ENCODE measurements at places on chromosomes 7 and 10.

DNA sequence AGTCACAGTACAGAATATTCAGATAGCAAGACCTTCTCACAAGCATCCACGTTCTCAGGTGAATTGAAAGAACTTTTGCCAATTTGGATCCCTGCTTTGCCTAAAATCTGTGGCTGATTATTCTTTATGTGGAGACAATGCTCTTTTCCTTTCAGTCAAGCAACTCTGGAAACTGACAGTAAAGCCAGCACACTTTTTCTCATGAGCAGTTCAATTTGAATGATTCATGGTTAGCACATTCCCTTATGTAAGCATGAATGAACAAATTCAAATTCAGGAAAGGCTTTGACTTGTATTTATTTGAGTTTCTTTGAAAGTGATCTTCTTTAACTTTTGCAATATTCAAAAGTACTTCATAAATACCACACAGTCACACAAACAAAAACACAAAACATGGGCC is 57.6 kb downstream of the MEOX2 start:
- no peak for DNase-seq

- DNase-seq: no peak
Measured at GRCh38 chr10:72333112-72334015, 21.4 kb downstream of the DNAJB12 start.

DNA sequence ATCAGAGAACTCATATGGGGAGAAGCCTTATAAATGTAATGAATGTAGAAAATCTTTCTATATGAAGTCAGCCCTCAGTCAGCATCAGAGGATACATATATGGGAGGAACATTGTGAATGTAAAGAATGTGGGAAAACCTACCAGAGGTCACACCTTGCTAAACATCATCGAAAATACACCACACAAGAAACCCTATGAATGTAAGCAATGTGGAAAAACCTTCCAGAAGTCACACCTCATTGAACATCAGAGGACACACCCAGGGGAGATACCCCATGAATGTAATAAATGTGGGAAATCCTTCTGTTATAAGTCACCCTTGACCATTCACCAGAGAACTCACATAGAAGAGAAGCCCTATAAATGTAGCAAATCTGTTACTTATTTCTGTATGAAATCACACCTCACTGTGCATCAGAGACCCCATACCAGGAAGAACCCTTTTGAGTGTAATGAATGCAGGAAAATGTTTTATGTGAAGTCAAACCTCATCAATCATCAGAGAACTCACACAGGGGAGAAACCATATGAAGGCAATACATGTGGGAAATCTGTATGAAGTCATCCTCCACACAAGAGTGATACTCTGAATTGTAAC is 30.8 kb downstream of the ZNF12 start:
- DNase-seq: no peak

DNA sequence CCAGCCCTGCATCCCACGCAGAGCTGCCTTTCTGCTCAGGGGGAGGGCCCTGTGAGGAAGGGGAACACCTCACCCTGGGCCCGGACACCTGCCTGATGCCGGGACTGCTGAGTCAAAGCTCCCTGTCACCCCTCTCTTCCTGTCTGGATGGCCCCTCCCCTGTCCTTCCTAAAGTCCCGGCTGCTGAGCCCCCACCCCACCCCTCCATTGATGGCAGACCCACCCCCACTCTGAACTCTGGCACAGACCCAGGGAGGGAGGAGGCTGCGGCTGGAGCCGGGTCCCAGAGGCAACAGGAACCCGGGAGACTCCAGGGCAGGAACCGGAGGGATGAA is 78.7 kb downstream of the ELFN1 start:
- DNase-seq: no peak

DNA sequence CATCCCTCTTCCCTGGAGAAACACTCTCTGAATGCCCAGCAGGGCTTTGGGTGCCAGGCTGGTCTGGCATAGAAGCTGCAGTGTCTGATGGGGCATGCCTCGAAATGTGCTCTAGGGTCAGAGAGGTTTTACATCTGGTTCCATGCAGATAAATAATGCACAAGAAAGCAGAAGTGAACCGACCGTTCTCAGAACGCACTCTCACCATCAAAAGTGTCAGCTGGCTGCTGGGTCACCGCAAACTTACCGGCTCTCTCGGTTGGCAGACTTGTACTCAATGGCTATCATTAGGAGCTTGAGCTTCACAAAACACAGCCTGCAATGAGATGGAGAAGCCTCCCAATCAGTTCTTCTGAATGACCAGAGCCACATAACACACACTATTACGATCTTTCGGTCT is 610.0 kb downstream of the KCNMA1 start:
- no peak for DNase-seq

GRCh38 chr7:44366986-44367385 is 41.6 kb upstream of the CAMK2B start:
- no peak for DNase-seq

DNA sequence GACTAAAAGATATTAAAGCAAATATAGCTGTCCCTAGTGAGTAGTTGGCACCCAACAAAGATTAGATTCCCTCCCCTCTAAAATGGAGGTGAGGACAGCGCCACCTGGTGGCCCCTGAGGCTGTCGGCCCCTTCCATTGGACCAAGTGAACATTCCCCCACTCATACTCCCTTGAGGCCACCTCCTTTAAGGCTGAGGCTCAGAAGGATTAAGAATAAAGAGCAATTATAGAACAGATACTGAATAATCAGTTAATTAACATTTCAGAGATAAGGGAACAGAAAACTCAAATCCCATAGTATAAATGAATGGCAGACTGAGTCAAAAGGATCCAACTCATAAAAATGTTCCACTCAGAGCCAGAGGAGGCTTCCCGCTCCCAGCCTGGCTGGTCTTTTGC is 130.4 kb upstream of the GHITM start:
- DNase-seq: peak; percentile 77

DNA sequence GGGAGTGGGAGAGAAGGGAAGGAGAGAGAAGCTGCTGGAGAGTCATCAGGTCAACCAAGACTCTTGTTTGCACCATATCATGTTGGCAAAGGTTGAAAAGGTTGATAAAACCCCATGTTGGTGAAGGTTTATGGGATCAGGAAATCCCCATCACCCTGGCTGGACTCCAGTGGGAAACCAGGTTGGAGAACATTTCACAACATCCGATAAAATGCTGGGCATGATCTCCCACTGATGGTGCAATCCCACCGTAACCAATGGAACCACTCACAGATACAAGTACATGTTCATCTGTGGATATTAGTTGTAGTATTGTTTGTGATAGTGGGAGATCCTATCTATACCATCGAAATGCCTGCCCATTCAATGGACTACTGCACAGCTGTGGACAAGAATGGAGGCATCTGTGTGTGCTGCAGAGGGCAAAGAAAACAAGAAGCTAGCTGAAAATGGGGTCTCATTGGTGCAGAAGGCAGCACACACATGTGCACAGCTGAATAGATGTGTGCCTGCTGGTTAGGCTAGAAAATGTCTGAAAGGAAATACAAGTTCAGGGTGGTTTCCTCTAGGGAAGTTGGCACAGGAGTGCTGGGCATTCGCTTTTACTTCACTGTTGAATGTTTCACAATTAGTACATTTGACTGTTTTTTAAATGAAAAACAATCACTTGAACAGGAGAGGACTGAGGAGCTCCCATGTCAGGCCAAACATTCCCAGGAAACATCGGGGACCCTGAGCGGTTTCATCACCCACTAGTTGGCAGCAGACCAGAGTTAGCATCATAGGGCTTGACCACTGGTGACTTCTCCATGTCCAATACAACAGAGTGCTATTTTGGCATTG is 80.4 kb upstream of the MGMT start:
- DNase-seq: no peak

DNA sequence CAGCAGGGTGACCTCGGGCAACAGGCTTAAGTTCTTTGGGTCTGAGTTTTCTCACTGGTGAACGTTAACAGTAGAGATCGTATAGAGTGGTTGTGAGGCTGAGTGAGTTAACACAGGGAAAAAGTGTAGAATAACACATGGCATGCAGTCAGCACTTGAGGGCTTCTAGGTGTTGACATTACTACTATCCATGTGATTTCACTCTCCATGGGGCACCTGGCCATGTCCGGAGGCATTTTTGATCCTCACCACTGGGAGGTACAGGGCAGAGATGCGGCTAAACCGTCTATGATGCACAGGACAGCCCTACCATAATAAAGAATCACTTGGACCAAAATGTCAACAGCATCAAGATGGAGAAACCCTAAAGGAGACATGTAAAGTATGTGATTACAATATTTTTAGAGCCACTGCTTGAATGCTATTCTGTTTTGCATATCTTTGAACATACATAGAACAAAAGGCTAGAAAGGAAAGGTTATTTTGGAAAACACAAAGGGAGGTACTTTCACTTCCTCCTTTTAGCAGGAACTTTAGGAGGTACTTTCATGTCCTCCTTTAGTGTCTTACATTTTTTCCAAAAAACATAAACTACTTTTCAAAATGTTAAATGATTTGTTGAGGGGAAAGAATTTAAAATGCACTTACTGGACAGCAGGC is 44.3 kb downstream of the NOD1 start:
- no peak for DNase-seq

GRCh38 chr7:37420946-37421695 is 27.5 kb downstream of the ELMO1 start:
- DNase-seq: no peak

- DNase-seq: no peak
Measured at GRCh38 chr7:40239755-40240303, 105.0 kb downstream of the SUGCT start.

GRCh38 chr10:97456034-97456685 is 10.2 kb downstream of the ZDHHC16 start:
- DNase-seq: no peak
